ENCODE measurements at places on chromosomes 4 and X. TPM values are rescaled to one million over a fixed set of nuclear protein-coding genes. Genes with fewer than 3 reads are reported as not detected.

DNA sequence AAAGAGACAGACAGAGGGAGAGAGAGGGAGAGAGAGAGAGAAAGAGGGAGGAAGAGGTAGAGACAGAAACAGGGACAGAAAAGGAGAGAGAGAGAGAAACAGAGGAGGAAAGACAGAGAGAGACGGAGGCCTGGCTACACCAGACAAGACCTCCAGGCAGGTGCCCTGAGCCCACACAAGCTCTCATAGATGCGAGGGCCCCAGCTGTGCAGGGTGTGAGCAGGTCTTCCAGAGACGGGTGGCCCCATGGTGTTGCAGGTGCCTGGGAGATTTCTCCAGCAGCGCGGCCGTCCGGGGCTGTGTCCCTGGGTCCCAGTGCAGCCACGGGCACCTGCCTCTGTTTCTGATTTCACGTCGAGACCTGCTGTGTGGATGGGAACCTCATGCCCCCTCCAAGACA lies 253.0 kb downstream of the SHOX start:
- DNase-seq, result no peak

DNA sequence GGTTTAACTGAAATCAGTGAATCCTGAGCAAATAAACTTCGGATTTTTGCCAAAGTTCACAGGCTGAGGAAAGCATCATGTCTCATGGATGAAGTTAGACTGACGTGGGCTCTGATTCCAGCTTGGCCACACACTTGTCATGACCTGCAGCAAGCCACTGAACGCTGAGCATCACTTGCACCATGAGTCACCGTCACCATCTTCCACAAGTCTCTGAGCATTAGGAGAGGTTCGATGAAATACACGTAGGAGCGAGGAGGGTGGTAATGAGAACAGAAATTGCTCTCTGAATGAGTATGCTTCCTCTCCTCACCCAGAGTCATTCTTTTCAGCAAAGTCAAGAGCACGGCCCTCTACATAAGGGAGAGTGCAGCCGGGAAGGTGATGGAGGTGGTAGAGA lies 3.8 kb upstream of the TRIML2 start:
- no peak for DNase-seq

- no peak for DNase-seq
Observed at GRCh38 chr4:83631066-83631465, 95.2 kb downstream of the GPAT3 start.

- DNase-seq, result no peak
Observed at GRCh38 chr4:165834116-165834515, 38.9 kb upstream of the TLL1 start.

GRCh38 chr4:89992744-89993143 lies 98.1 kb downstream of the MMRN1 start:
- no peak for DNase-seq

GRCh38 chrX:22389556-22390179 lies 117.0 kb downstream of the CBLL2 start:
- no peak for DNase-seq

GRCh38 chr4:114385195-114385985 lies 213.2 kb upstream of the UGT8 start:
- no peak for DNase-seq

DNA sequence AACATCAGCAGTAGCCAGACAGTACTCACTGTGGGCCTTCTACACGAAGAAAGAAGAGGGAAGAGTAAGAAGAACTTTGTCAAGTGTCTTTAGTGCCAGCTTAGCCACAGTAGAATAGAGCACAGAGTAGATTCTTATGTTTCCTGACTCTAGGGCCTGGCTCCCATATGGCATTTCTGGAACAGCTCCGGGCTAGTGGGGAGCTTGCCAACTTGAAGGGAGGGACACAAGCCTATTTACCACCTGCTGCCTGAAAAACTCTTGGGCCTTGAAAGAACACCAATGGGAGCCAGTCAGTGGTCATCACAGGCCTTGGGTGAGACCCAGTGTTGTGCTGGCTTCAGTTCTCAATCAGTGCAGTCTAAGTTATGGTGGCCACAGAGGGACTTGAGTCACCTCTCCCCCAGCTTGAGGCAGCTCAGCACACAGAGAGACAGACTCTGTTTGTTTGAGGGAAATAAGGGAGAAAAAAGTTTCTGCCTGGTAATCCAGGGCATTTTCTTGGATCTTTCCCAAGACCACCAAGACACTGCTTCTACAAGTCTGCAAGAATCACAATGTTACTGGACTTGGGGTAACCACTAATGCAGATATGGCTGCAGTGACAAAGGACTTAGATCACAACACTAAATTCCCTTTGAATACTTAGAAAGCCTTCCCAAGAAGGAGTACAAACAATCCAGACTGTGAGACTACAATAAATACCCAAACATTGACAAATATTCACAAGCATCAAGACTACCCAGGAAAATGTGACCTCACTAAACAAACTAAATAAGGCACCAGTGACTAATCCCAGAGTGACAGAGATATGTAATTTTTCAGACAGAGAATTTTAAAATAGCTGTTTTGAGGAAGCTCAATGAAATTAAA lies 261.0 kb upstream of the NDST3 start:
- no peak for DNase-seq

DNA sequence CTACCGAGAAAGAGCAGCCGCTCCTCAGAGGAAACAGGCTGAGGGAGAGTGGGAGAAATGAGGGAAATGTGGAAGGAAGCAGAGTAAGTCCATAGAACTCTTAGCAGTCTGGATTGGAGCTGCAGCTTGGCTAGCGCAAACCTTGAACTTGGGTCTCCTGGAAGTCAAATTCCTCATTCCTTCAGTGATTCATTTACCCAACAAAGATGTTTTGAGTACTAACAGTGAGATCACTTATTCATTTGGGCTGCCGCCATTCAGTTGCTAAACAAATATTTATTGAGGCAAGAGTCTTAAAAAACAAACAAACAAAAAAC lies 51.5 kb downstream of the SEL1L3 start:
- DNase-seq, result no peak

DNA sequence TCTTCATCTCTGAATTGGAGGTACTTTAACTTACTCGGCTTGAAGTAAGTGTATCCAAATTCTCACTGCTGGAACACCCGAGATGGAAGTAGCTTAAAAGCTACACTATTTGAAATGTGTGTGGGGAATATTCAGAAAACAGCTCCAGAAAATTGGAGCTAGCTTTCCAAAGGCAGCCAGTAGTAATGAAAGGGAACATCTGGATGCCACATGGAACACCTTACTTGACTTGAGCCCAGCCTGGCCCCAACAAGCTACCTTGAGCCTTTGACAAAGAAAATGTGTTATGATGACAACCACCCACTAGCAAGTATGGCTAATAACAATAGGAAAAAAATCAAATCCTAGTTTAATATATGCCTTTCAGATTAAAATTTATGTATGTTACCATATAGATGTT lies 161.5 kb downstream of the PRDM5 start:
- DNase-seq, result no peak

- no peak for DNase-seq
Observed at GRCh38 chr4:163681208-163681821, 186.8 kb downstream of the TMA16 start.

DNA sequence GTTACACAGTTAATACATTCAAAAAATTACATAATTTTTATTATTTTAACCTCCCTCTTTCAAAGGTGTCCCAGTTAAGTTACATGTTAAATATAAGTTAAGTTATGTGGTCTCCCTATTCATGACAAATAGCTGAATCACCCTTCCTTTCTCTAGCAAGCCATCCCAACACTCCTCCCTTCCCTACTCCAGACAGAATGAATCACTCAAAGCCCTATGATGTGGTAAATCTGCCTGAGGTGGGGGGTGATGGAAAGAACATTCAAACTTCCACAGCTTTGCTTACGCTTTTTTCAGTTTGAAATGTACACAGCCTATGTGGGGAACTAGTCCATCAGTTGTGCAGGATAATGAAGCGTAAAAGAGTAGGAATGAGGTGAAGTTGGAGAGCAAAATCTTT lies 90.2 kb downstream of the CXCL13 start:
- no peak for DNase-seq

DNA sequence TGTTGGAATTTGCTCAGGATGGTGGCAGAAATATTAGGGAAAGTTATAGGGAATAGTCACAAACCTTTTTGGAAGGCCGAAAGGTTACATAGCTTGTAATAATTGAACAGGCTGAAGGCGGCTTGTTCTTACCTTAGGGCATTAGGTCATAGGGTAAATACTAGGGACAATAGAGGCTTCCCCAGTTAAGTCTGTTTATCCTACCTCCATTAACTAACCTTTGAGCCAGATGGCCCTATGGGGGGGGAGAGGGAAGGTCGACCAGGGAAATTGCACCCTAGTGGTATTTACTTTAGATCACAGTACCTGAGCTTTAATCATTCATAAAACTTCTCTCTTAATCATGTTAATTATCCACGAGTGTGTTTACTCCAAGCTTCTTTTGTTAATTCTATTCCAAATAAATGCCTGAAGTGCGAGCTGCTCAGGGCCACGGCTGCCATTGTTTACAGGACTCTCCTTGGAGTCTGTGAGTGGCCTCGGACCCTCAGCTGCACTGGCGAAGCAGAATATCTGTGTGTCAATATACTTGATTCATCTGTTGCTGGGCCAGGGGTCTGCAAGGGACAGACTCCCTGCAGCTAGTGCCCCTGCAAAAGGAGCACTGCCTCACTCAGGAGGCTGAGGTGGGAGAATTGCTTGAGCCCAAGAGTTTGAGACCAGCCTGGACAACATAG lies 22.9 kb downstream of the PAGE2 start:
- DNase-seq, result no peak

DNA sequence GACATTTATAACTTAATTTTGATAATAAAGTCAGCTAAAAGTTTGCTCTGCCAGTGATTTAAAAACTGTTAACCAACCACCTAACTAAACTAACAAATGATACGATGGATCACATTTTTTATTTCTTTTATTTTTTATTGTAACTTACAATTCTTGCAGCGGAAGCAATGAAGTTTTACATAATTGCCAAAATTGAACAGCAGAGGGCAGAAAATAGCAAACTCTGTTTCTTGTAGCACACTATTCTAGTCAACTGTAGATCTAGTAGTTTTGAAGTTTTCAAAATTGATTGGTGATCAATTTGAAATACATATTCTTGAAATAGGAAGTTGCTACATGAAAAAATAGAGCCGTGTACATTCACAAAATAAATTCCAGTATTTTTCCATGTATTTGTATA lies 2.8 kb upstream of the GRIA2 start:
- no peak for DNase-seq

IL15 gene
- 7.8 TPM for total RNA-seq

PCDH18 gene
- total RNA-seq, result not detected

BST1 gene
- total RNA-seq, result 1.8 TPM

TCEAL9 gene
- total RNA-seq, result not detected

SMR3B gene
- total RNA-seq, result not detected

CENPVL3 gene
- total RNA-seq, result not detected

IL3RA gene
- total RNA-seq, result 4.4 TPM

Measured in natural killer cell (primary cell).